ENCODE measurements at places on chromosomes 12 and 14. TPM values are rescaled to one million over a fixed set of nuclear protein-coding genes. Genes with fewer than 3 reads are reported as not detected.

C14orf132 gene
- total RNA-seq: 20.6 TPM

LHX5 gene
- not detected for total RNA-seq

COX8C gene
- total RNA-seq: not detected

P3H3 gene
- total RNA-seq: 258 TPM

LYSET gene
- 6.7 TPM for total RNA-seq

TMTC2 gene
- 17.1 TPM for total RNA-seq

POTEM gene
- total RNA-seq: not detected

All from smooth muscle cell of the pulmonary artery (primary cell).